ENCODE measurements at places on chromosomes 12 and 14. TPM values are rescaled to one million over a fixed set of nuclear protein-coding genes. Genes with fewer than 3 reads are reported as not detected.

- DNase-seq, result peak; percentile 95
These were observed 27.0 kb upstream of the AKAP5 start for GRCh38 chr14:64438181-64438841.

The BCL2L14 gene
- not detected for total RNA-seq

DNA sequence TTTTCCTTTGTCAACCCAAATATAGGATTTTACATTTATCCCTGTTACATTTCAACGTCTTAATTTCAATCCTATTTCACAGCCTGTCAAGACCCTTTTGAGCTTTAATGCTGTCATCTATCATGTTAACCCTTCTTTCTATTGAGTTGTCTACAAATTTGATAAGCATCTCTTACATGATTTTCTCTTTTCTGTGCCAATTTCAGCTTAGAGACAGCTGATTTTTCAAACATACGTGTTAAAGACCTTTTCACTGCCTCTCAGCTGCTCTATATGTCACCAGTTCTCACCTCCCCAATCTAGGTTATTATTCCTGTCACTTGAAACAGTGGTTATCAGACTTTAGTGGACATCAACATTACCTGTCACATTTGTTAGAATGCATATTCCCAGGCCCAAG is 181.3 kb downstream of the GXYLT1 start:
- no peak for DNase-seq

The SOAT2 gene
- total RNA-seq, result not detected

GRCh38 chr12:51669271-51669670 is 78.2 kb downstream of the SCN8A start:
- DNase-seq, result no peak

DNA sequence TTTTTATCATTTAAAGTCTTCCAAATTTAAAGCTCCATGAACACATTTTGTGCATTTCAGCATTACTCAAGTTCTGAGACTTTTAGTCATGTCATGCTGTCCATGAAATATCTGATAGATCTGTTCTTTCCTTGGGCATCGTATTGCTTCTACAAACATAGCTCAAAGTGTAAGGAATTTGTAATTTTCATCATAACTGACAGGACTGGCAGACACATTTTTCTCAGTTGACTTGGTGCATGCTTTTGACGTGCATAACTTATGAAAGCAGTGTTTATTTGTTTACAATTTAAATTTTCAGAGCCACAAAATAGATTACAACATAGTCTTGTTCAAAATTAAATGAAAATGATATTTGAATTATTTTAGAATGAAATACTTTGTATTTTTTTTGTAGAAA is 812.1 kb upstream of the NOVA1 start:
- DNase-seq, result no peak

DNA sequence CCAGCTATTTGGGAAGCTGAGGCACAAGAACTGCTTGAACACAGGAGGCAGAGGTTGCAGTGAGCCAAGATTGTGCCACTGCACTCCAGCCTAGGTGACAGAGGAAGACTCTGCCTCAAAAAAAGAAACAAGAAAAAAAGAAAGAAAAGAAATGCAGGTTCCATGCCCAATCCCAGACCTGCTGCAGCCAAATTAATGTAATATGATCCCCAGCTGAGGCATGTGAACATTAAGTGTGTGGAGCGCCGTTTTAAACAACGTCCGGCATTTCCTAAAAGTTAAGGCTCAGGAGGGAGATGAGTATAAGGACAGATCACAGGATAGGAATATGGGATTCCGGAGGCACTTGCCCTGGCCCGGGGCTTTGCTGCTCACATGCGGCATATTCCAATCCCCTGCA is 162.9 kb downstream of the KSR2 start:
- DNase-seq, result no peak

- DNase-seq, result peak; percentile 32
These were observed 1981.7 kb upstream of the FLRT2 start for GRCh38 chr14:83548061-83548839.

GRCh38 chr12:110934093-110934852 is 13.9 kb upstream of the MYL2 start:
- DNase-seq, result peak; percentile 35

GRCh38 chr12:116153113-116153512 is 124.4 kb downstream of the MED13L start:
- no peak for DNase-seq

DNA sequence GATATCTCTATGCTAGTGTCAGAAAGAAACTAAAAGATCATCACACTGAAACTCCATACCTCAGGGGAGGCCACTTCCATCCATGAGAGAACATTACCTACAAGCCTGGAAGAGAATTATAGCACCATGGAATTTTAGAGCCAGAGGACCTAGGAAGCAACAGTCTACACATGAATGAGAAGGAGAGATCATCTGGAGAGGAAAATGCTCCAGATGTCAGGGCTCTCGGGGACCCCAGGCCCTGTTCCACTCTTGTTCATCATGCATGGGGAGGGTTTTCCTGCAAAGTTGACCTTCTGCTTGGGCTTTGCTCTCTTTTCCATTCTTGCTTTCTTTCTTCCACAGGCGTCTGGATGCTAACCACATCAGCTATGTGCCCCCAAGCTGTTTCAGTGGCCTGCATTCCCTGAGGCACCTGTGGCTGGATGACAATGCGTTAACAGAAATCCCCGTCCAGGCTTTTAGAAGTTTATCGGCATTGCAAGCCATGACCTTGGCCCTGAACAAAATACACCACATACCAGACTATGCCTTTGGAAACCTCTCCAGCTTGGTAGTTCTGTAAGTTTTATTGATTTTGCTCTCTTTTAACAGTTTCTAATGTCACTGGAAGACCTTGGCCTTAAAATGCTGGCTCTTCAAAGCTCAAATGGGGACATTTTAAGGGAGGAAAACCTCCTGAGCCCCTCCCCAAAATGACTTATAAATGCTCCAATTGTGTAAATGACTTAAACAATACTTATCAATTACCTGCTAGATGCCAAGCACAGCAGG is 110.7 kb downstream of the ZFC3H1 start:
- DNase-seq, result no peak

GRCh38 chr14:61753631-61754030 is 8.6 kb upstream of the SNAPC1 start:
- no peak for DNase-seq

DNA sequence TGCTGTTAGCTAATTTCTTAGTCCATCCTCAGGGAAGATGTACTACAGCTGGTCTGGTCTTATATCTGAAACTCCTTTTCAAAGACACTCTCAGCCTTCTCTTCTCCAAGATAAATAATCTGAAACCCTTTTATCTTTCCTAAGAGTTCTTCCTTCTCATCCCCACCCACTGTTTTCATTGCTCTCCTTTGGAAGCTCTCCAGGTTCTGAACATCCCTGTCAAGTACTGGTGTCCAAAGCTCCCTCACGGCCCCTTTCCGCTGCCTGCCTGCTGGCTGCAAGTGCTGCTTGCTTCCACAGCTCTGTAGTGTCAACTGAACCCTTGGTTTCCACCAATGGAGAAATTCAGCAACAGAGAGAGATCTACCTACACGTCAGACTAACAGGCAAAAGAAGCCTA is 6.6 kb upstream of the SLC6A13 start:
- DNase-seq, result no peak

GRCh38 chr12:77575376-77575919 is 255.2 kb upstream of the NAV3 start:
- no peak for DNase-seq

GRCh38 chr12:126747530-126748149 is 1519.3 kb upstream of the TMEM132C start:
- DNase-seq, result peak; percentile 73

The C12orf50 gene
- not detected for total RNA-seq

DNA sequence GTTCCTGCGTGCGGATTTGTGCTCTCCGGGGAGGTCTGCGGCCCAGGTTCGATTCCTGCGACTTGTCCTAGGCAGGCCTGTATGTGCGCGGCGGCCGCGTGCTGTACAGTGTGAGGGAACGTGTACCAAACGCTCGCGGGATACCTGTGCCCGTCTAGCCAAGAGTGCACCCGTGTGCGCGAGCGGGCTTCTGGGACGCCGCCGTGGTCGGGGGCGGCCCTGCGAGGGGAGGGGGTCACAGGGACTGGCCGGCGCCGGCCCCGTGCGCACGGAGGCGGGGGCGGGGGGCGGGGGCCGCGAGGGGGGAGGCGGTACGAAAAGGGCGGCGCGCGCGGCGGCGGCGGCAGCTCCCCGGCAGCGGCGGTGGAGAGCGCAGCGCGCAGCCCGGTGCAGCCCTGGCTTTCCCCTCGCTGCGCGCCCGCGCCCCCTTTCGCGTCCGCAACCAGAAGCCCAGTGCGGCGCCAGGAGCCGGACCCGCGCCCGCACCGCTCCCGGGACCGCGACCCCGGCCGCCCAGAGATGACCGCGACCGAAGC is at the start of gene DLK1:
Gene DLK1 (plus strand): TSS at position 343 of the 536 bp plus-strand sequence. CDS start 177 bp downstream, at position 520.
- peak; percentile 74 for DNase-seq

GRCh38 chr12:122872815-122873361 is 23.0 kb downstream of the VPS37B start:
- no peak for DNase-seq

DNA sequence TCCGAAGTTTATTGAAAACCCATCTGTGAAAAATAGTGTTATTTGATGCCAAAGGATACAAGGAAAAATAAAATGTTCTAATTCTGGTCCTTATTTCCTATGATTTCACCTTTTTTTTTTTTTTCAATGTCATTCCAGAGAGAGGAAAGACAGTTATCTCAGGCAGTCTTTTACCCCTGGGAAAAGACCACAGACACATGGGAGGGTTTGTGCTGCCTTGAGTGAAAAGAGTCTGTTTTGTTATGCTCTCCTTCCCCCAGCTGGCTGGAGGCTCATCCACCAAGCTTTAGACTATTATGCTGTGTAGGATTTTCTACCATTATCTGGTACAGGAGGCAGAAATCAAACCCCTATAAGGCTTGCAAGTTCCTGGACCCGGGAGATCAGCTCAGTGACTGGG is 151.8 kb downstream of the CRADD start:
- DNase-seq, result no peak

The KRT80 gene
- 0.59 TPM for total RNA-seq
